Ovary (tissue), 10 donors: ENCODE measurements at places on chromosomes 1 and 21.

- peak; percentile 55 for DNase-seq
These were observed 34.4 kb upstream of the SLC30A1 start for GRCh38 chr1:211613108-211613947.

GRCh38 chr1:218164111-218164929 is 120.8 kb upstream of the RRP15 start:
- no peak for DNase-seq

DNA sequence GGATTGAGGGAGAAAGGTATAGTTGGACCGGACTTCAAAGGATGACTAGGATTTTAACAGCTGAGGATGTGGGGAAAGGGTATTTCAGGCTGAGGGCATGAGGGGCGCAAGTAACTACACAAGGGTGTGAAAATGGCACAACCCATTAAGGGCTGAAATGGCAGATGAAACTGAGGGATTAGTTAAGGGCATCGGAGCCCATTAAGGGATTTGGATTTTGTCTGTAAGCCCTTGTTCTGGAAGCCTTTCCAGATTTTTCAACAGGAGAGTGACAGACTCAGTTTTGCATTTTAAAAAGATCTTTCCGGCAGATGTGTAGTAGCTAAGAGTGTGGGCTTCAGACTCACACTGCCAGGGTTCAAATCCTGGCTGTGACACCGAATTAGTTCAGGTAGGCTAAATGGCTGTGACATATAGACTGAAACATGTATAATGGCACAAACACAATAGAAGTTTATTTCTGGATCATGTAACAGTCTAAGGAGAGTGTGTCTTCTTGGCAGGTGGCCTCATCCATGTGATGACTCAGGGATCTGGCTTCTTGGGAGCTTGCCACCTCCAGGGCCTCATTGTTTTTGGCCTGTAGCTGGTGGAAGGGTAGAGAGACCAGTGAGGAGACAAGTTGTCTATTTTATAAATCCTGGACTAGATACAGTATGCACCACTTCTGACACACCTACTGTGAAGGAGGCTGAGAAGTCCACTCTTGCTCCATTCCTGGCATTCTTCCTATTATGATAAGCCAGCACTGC is 49.6 kb downstream of the UBE2T start:
- no peak for DNase-seq

DNA sequence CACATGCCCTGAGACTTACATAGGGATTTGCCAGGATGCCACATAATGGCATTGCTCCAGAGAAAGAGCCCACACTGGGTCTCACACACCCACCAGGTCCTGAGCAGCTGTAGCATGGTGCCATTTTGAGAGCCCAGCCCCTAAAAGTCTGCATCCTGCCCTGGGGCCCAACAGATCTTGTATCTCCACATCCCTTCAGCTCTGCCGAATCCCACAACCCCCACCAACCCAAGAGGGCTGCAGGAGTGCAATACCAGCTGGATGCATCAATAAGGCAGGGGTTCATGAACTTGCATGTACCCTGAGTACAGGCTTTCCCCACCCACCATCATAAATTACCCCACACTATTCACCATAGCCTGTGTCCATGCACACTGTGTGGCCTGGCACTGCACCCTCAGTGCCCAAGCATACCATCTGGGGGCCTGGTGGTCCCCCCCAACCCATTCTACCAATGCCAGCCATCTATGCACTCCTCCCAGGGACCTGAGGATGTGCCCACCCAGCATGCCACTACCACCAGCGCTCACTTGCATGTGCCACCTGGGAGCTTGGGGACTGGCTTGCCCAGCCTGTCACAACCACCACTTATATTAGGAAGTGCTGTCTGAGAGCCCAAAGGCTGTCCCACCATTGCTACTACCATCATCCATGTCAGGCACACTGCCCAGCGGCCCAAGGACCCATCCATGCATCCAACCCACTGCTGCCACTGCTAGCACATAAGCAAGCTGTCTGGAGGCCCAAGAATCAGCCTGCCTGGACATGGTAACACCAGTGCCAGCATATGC is 4.1 kb upstream of the KRTAP12-2 start:
- no peak for DNase-seq

DNA sequence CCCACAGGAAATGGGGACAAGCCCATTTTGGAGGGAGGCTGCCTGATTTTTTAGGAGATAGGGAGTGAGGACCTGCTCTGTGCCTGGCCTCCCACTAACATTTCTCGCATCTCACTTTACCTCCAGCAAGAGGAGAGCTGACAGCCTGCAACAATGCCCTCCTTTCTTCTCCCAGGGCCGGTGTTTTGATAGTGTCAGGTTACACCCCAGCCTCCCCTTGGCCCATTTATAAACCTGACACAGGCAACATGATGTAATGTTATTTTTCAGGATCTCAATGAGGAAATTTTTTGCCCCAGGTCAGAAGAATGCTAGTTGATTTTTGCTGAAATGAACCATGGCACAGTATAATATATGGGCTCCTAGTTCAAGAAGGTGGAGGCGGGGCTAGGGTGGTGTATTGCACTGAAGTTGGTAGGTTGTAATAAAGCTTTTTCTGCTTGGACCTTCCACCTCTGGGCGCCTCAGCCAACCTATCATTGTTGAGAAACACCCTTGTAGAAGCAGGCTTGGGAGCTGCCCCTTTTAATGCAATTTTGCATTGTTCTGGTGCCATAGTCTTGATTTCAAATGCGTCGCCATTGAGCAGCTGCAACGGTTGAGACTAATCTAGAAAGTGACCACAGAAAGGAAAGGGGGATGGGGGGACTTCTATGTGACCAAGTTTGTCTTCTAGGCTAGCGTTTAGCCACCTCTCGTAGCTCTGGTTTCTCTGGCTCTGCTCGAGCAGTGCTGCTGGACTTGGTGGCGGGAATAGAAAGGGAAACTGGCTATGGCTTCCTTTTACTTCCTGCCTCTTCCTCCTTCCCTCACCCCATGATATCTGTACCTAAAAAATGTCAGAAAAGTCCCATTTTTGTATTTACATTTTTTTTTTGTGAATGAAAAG is 53.0 kb downstream of the PBX1 start:
- DNase-seq = no peak

GRCh38 chr1:28482702-28483101 is 23.1 kb upstream of the RCC1 start:
- no peak for DNase-seq

DNA sequence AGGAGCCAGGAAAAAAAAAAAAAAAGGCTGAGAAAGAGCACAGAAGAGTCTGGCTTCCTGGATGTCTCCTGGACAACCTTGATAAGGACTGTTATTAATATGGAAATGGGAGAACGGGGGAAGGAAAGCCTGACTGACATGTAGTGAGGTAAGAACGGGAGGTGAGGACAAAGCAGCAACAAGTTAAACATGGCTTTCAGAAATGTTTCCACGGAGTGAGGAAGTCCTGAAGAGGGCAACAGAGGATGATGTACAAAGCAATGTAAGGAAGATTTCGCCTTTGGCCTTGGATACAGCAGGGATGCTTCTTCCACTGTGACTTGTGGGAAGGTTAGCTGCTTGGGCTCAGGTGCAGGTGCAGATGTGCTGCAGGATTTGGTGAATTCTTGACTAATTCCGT is 11.9 kb upstream of the NIBAN1 start:
- no peak for DNase-seq

GRCh38 chr1:44476891-44477290 is 71.8 kb downstream of the RNF220 start:
- DNase-seq = no peak

DNA sequence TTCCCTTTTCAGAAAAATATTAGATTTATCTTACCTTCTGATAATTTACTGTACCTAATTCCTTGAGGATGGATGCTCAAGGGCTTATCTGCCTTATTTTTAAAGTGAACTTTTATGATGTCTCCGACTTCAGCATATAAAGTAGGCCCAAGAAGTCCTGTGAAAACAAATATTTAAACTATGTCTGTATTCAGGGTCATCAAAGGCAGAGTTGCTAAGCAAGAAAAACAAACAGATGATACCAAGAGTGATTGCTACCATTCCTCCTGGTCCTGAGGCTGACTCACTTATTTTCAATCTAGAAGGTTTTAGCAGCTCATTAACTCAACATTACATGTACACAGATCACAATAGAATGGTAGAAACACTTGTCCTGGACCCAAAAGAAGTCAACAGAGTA is 14.1 kb downstream of the F5 start:
- DNase-seq = no peak

DNA sequence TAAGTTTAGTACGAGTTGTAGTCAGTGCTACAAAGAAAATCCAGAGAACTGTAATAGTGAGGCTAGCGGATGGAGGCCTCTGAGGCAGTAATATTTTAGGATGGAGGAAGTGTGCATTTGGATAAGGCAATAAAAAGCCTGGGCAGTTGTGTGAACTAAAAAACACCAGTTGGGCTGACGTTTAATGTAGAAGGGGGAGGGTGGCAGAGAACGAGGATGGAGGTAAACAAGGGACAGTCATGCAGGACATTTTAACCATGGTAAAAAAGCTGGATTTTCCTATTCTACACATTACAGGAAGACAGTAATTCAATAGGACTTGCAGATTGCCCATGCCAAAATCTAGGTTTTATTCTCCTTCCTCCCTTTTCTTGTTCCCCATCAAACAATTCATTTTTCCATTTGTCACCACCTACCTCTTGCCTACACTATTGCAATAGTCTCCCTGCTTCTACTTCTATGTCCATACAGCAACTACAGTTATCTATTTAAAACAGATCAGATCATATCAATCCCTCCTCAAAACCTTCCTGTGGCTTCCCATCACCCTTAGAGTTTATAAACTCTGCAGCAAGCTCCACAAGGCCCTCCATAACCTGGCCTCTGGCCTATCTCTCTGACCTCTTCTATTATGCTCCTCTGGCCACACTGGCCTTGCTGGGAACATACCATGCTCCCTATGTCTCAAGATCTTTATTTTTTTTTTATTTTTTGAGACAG is 27.7 kb downstream of the ERO1B start:
- no peak for DNase-seq
